ENCODE measurements at places on chromosomes 11 and 22.

- no peak for DNase-seq
These were observed 32.1 kb upstream of the SLC5A12 start for GRCh38 chr11:26753723-26754504.

DNA sequence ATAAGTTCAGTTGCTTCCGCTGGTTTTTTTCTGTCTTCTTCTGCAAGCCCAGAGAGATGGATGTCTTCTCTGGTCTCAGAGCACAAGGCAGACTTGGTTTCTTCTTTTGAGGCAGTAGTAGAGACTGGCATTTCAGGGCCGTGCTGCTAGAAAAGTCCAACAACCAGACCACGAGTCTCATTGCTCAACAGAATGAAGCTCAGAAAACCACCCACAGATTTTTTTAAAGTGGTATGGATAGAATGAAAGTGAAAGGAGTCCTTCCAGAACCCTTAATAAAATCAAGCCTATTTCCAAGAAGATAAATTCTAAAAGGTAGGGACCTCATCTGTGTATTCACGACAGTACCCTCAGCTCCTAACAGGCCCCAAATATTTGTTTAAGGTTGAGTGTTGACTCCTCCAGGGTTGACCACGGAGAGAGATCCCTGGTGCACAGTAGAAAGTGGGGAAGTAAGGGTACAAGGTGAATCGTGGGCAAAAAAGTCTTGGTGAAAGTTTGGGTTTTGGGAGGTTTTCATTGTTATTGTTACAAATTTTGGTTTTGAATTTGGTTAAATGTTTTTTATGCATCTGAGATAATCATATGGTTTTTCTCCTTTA is 43.6 kb upstream of the DDX6 start:
- no peak for DNase-seq

DNA sequence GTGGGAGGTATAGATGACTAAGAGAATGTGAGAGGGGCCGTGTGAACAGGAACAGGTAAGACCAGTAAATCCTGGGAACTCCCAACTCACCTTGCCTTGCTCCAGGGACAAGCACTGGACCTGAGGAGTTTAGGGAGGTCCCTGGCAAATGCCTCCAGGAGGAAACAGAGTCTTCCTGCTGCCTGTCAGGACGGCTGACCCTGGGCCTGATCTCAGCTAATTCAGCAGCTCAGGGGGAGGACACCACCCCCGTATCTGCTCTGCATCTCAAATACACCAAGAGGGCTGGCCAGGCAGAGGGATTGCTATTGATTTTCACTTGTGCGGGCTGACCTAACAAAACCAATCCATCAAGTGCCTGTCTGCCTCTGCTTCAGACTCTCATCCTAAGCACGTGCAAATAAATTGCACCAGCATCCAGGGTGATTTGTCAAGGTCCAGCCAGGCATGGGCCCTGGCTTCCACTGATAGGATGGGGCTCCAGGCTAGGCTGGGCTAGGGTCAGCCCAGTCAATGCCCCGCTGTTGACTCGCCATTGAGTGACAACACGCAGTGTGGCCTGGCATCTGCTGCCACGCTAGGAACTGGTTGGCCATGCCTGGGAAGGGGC is 20.3 kb downstream of the UQCR10 start:
- no peak for DNase-seq

DNA sequence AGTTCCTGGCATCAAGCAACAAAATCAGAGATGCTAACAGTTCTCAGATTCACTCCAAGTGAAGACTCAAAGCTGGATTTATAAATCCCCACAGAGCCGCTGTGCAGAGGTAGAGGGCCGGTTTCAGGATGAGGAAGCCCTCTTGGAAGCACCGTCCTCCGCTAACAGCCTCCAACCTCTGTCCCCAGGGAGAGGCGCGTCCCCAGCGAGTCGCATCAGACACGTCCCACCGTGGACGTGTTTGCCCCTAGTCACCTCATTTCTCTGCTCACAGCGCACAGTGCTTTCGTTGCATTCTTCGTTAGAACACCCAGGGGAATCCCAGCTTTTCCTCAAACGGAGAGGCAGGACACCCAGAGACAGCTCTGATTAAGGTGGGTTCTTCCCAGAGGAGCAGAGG is 642.9 kb downstream of the BRD1 start:
- no peak for DNase-seq

- DNase-seq, result no peak
These were observed 195.1 kb downstream of the OPCML start for GRCh38 chr11:133337193-133337592.

- DNase-seq, result no peak
These were observed 1508.2 kb downstream of the BRD1 start for GRCh38 chr22:48319321-48320047.

- DNase-seq, result no peak
These were observed 104.5 kb downstream of the EFCAB6 start for GRCh38 chr22:43707648-43708047.

GRCh38 chr11:18322818-18323570 is 627 bp downstream of the GTF2H1 start:
- DNase-seq, result no peak

DNA sequence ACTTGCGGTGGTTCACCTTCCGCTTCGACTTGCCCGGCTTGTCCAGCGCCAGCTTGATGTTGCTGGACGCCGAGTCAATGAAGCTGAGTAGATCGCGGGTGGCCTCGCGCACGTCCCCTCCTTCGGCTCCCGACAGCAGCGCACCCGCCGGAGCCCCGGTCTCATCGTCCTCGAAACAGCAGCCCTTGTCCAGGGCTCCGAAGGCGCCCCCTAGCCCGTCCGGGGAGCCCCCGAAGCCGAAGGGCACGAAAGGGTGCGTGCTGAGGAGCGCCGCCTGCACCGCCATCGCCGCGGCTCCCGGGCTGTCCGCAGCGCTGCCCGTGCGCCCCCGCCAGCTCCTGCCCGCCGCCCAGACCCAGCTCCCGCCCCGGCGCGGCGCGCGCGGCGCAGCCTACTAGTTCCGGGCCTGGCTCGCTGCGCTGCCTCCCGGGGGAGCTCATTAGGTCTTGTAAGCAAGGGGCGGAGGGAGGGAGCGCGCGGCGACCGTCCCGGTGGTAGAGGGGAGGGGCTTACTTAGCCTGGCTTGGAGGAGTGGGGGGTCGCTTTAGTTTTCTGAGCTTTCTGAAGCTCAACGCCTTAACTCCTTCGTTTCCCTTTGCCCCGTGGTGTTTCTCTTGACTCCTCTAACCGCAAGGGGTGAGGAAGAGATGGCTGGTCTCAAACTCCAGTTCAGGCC is at the start of gene FAM181B:
TSS of gene FAM181B (minus strand) at position 421 of the 676 bp plus-strand sequence. CDS start at position 286, 135 bp downstream.
- no peak for DNase-seq

- DNase-seq, result peak; percentile 12
These were observed 10.5 kb upstream of the C11orf24 start for GRCh38 chr11:68282141-68282860.

- no peak for DNase-seq
These were observed 7.6 kb downstream of the SLC39A13 start for GRCh38 chr11:47415949-47416472.

GRCh38 chr11:114258696-114259095 is 37.5 kb upstream of the NNMT start:
- DNase-seq, result no peak

DNA sequence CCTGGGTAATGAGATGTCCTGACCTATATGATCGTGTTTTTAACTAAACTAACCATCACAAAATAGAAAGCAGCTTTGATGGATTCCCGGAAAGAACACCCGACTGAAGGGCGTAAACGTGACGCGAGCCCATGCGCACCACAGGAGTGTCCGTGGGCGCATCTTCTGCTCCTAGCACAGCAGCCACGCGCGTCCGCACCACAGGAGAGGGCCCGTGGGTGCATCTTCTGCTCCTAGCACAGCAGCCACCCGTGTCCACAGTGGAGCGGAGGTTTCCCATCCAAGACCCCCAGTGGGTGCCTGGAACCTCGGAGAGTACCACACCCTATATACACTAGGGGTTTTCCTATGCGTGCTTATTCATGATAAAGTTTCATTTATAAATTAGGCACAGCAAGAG is 36.1 kb upstream of the NRIP3 start:
- DNase-seq, result no peak

- no peak for DNase-seq
These were observed 96.1 kb upstream of the LRRC55 start for GRCh38 chr11:57085611-57086010.

DNA sequence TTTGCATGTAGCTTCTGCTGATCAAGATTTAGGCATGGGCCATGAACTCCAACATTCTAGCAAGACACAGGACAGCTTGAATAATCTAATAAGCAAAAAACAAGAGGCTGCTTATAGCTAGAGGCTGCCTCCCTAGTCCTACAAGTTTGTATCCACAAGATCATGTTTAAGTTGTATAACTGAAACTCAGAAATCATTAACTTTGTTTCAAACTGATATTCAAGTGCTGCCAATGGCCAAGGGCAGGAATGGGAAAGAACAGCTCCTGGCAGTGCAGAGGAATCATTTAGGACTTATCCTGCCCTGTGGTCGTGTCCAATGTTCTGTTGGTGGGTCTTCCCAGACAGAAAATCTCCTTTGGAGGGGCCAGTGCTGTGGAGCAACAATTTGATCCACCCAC is 209.6 kb upstream of the DDI1 start:
- DNase-seq, result no peak

DNA sequence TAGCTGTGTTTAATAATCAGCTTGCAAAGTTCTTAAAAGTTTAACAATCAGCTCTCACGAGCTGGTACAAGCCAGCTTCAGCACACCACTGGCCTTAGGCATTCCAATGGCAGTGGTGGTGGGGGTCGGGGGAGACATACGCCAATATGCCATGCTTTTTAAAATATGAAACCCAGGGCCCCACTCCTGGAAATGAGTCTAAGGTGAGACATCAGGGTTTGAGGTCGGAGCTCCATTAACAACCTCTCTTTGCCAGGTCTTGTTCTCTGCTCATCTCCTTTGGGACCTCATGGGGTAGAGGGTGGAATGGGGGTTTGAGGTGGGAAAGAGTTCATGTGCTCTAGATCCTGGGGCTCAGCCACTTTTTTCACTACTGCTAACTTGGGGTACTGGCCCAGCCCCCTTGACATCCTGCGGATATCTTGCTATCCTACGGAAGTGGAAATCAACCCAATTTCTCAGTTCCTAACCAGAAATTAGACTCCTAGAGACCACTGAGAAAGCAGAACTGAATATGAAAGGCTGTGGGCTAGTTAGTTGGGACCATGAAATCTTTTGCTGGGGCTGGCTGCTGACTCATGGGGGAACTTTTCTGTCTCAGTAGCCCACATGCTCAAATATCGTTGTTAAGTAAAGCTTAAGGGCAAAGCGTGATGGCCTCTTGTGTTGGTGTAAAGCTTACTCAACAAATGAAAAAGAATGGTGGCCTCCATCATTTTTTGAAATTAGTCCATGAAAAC is 90.1 kb downstream of the PDHX start:
- DNase-seq, result no peak

DNA sequence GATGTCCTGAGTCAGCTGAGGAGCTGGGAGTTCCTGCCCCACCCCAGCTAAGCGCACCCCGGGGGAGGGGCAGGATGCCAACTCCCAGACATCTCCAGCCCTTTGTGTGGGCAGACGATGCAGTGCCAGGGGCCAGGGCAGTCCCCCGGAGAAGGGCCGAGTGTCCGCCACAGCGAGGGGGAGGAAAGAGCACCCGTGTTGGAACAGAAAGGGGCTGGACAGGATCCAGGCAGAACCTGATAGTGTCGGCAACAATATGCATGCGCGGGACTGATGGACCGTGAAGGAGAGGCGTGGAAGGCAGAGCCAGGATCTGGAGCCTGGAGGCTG is 1434.7 kb downstream of the BRD1 start:
- no peak for DNase-seq

DNA sequence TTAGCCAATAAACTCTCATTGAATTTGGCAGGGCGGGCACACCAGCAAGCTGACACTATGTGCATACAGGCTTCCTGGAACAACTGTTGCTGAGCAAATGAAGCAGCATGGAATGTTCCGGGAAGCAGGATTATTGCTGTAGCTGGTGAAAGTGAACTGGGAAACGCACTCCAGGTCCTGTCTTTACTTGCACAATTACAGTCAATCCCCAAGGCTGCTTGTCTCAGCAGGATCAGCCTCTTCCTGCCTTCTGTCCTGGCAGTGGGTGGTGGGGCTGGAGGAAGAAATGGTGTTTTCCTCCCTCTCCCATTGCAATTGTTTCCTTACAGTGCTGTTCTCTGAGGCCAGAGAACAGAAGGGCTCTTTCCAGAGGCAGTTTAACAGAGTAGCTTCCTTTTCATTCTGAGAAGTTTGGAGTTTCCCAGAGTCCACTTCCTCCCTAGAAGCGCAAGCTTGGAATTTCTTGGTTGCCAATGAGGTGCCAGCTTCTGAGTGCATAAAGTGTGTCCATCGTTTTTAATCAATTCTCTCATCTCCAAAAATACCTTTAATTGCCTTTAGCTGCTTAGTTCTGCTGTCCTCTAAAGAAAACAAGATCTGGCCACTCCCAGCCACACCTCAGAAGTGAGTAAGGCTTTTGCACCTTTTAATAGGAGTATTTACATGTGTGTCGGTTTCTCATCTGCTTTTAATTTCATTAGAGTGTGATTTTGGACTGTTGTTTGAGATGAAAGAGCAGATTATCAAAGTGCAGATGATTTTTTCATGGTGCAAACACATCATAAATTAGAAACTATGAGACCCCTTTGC is 19.9 kb downstream of the CD44 start:
- DNase-seq, result no peak

- no peak for DNase-seq
These were observed 47.2 kb downstream of the MYO7A start for GRCh38 chr11:77175021-77175842.

DNA sequence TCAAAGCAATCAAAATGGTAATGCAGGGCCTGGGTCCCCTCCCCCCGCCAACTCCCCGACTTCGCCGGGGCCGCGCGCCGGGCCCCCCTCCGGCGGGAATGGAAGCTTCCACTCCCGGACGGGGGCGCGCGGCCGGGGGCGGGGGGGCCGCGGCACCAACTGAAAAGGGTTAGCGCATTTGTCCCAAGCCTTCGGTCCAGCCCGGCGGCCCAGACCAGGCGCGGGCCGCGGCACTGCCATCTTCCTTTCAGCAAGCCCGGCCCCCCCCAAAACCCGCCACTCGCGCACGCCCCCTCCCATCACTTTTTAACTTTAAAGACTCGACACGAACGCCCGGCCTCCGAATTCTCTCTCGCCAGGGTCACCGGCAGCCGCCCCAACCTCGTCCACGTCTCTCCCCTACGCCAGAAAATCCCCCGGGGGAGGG is 2.8 kb downstream of the PHF21B start:
- no peak for DNase-seq

- no peak for DNase-seq
These were observed 76.8 kb upstream of the CCND1 start for GRCh38 chr11:69563946-69564775.

GRCh38 chr11:130094614-130095013 is 24.9 kb downstream of the APLP2 start:
- DNase-seq, result no peak

DNA sequence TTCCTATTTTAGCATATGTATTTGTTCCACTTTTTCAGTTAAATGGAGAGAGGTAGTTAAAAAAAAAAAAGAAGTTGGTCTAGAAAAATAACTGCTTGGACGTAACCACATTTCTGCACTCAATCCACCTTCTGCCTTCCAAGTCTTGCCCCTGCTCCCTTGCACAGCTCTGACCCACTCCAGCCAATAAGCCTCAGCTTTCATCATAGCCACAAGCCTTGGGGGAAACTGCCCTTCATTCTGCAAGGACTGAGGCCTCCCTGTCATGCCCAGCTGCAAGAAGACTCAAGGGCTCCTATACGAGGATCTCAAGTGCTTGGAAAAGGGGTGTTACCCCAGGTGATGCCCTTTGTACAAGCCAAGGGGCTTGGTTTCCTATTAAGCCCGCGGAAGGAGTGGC is 36.0 kb upstream of the OAF start:
- no peak for DNase-seq

Data from activated CD8-positive, alpha-beta memory T cell treated with anti-CD3 and anti-CD28 coated beads for 1 hour (primary cell).